ENCODE measurements at places on chromosomes 4 and X.
A peak's percentile ranks its signal among the peaks of the same experiment; 100 is the strongest.

DNA sequence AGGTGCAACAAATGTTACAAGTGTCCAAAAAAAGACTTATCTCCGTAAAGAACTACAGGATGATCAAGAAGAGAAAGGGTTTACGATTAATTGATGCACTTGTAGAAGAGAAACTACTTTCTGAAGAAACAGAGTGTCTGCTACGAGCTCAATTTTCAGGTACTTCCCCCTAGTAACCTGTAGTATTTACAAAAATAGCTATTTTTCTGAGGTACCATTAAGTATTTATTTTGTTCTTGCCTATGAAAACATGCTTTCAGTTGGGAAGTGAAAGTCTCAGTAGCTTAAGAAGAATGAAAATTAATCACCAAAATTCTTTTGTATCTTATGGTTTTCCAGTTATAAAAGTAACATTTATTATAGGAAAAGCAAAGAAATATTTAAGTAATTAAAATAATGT is 5.9 kb downstream of the THAP9 start:
- no peak for DNase-seq

- DNase-seq, result no peak
These were observed 107.2 kb downstream of the SPRY1 start for GRCh38 chr4:123503698-123504363.

DNA sequence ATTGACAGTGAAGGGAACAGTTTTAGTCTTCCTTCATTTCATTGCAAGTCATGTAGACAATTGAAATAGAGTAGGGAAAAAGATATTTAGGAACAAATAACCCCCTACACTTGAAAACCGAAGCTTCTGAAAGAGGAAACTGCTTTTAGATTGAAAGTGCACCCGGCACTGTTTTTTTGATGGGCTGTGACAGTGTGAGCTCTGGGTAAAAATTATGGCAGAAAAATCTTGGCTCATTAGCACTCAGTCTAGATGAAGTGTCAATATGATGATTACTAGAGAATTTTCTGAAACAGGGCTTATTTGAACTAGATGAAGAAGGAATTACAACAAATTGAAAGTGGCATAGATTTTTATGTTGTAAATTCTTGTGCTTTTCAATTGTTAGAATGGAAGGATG is 1132.4 kb downstream of the RAPGEF2 start:
- DNase-seq, result no peak

- DNase-seq, result no peak
These were observed 625.4 kb upstream of the GALNT7 start for GRCh38 chr4:172543249-172543648.

DNA sequence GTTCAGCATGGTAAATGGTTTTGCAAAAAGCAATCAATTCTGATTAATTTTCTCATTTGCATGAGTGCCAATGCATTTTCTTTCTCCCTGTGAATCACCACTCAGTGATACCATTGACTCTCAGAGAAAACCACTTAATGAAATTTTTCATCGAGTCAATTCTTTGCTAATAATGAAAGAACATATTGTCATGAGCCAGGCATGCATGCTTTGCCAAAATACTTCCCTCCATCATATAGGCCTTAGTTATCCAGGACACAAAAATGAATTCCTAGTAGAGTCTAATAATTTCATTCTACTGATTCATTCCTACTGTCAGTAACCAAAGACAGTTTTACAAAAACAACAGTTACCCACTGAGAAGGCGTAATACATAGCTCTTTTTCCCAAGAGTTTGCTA is 680.0 kb downstream of the TRIML1 start:
- no peak for DNase-seq

GRCh38 chrX:140343226-140343868 is 161.5 kb downstream of the SOX3 start:
- no peak for DNase-seq

DNA sequence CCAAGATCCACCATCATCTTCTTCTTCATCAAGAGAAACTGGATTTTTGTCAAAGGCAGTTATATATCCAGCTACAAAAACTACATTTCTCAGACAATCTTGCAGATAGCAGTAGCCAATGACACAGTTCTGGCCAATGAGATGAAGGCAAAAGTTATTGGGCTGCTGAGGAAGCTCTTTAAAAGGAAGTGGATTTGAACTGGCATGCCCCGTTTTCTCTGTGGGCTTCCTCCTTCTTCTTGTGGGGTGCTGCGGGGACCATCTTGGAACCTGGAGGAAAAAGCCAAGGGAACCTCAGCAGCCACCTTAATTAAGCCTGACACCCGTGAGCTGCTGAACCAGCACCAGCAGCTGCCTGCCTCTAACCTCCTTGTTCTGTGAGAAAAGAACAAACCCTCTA is 4.8 kb downstream of the SMIM43 start:
- no peak for DNase-seq

DNA sequence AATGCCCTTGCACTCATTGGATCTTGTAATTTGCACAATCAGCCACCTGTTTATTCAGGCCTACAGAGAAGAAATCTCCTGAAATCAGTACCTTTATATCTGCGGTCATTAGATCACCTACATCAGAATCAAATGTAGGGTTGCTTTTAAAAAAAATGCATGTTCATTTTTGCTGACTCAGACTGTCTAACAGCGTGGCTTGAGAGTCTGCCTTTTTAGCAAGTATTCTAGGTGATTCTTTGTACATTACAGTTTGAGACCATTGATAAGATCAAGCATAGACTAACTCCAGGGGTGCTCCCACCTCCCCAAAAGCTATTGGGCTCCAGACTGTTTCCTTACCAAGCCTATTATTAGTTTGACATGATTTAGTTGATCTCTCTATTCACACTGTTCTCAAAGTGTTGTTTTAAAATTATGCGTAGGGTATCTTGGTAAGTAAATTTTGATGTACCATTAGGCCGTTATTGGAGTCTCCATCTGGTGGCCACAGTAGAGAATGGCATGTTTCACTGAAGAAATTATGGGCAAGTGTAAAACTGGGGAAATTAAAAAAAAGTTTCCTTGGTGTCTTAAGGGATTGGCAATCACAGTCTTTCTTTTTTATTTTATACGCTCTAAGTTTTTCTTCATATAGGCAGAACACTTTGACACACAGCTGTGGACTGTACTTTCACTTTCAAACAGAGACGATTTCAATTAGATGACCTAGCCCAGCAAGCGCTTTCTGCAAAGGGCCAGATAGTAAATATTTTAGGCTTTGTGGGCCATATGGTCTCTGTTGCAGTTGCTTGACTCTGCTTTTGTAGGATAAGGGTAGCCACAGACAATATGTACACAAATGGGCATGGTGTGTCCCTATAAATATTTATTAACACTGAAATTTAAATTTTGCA is 33.7 kb upstream of the MSL3 start:
- peak; percentile 7 for DNase-seq

- no peak for DNase-seq
These were observed 128.7 kb downstream of the MSL3 start for GRCh38 chrX:11886745-11887144.

GRCh38 chrX:29531336-29531735 is 684.0 kb upstream of the MAGEB2 start:
- DNase-seq, result no peak

- DNase-seq, result no peak
These were observed 15.1 kb downstream of the XG start for GRCh38 chrX:2766906-2767305.

GRCh38 chr4:147813109-147813773 is 81.4 kb downstream of the ARHGAP10 start:
- no peak for DNase-seq

DNA sequence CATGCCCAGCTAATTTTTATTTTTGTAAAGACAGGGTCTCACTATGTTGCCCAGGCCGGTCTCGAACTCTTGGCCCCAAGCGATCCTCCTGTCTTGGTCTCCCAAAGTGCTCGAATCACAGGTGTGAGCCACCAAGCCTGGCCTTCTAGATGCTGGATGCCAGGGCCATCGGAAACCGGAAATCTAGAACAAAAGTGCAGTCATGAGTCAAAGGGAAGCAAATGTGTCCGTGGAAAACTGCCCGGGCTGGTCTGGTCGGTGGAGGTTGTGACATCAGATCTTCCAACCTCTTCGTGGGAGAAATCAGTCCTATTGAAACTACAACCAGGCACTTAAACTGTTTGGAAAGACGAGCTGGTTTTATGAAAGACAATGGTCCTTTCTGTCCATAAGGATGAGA is 92.3 kb upstream of the SHOX start:
- peak; percentile 29 for DNase-seq

- no peak for DNase-seq
These were observed 144.7 kb downstream of the NAA11 start for GRCh38 chr4:79181190-79181589.

GRCh38 chrX:124257924-124258702 is 74.3 kb upstream of the TEX13D start:
- no peak for DNase-seq

- DNase-seq, result peak; percentile 64
These were observed 57.1 kb upstream of the EFHC2 start for GRCh38 chrX:44400588-44400987.

DNA sequence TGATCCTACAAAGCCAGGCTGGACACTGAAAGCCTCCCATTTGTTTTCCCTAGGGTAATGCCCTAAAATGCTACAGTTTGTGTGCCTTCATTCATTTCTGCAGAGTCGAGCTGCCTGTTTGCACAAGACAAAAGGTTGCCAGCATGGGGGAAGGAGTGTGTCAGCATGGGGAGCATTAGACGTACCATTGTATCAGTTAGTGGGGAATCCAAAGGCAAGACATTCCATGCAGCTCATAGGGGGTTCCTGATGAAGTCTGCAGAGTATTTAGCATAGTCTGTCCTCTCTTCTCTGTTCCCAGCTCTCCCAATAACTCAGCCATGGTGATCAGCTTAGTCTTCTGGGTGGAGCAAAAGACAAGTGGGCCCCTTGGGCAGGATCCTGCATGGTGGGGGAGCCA is 276.9 kb upstream of the PCDH7 start:
- DNase-seq, result no peak

DNA sequence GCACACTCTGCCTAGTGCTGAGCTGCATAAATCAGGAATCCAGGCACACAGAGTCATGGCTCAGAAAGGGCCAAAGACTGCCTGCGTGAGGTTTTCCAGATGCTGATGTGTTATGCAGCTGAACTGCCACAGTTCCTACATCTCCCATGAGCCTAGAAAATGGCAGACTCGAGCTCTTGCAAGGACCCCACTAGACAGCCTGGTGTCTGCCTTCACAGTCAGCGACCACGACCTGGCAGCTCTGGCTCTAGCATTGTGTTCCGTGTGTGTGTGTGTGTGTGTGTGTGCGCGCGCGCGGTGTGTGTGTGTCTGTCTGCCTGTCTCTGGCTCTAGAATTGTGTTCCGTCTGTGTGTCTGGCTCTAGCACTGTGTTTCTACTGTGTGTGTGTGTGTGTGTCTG is 203.6 kb upstream of the AGTR2 start:
- no peak for DNase-seq

DNA sequence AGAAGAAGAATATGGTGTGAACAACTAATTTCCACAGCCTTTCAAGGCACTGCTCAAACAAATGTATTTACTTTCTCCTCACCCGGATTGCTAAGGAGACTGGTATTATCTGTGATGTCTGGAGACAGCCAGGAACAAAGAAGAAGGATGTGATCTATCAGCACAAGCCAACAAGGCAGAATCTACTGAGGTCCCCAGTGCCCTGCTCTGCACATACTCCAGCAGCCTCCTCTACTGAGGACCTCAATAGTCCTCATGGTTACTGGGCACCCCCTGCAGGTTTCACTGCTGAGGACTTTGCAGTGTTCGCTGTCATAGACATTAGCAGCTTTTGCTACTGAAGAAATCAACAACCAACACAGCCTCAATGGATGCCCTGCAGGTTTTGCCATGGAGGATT is 930.1 kb downstream of the ADGRL3 start:
- no peak for DNase-seq

GRCh38 chrX:22053481-22053880 is 21.4 kb downstream of the PHEX start:
- DNase-seq, result no peak

GRCh38 chr4:89829470-89830138 is 7.4 kb downstream of the SNCA start:
- DNase-seq, result no peak

DNA sequence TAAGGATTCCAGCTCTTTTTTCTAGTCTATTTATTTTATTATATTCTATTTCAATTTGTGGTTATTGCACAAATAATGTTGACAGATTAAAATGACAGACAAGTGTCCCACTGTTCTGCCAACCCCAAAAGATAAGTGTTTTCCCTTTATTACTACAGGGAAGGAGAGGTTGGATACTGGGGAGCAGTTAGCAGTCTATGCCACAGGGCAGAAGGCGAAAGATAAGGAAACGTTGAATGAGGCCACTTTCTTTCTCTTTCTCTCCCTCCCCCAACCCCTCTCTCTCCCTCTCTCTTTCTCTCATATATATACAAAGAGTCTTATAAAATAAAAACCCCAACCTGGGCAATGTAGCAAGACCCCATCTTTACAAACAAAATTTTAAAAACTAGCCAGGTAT is 31.6 kb downstream of the SLC9A6 start:
- no peak for DNase-seq

DNA sequence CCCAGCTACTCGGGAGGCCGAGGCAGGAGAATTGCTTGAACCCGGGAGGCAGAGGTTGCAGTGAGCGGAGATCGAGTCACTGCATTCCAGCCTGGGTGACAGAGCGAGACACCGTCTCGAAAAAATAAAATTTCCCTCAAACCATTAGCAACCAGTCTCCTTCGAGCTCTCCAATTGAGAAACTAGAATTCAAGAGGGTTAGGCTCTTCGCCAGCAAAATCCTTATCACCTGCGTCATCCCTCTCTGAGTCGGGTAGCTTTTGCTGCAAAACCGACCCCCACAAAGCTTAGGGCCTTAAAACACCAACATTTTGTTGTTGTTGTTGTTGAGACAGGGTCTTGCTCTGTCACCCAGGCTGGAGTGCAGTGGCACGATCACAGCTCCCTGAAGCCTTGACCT is 75.1 kb upstream of the DDX3X start:
- no peak for DNase-seq

GRCh38 chr4:20256381-20256881 is 4.7 kb downstream of the SLIT2 start:
- DNase-seq, result no peak

GRCh38 chr4:2722033-2722432 is 34.1 kb downstream of the TNIP2 start:
- DNase-seq, result no peak

GRCh38 chrX:45623266-45623665 is 422.6 kb upstream of the DIPK2B start:
- no peak for DNase-seq

GRCh38 chr4:187258651-187259401 is 535.2 kb upstream of the FAT1 start:
- no peak for DNase-seq

GRCh38 chrX:46627711-46628419 is 54.3 kb downstream of the CHST7 start:
- no peak for DNase-seq

GRCh38 chr4:43471950-43472349 is 579.4 kb downstream of the GRXCR1 start:
- DNase-seq, result no peak

All from HCT116 (cell line).